GM13976 (cell line): ENCODE measurements at places on chromosomes 11 and 22.

DNA sequence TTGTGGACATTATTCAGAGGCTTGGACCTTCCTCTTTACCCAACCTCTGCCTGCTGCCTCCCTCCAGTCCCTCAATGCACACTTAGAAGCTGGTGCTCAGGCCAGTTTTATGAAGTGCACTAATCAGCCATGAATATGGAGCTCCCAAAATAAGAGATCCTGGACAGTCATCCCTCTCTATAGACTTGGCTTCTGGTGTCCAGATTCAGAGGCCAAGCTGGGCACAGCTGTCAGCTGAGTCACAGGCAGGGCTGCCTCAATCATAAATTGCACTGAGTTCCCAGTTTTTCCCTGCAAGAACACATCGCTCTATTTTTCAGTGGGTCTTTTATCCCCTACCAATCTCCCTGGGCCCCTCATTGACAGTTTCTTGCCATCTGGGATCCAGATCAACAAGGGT, 161.7 kb upstream of the CADM1 start:
- DNase-seq = no peak

DNA sequence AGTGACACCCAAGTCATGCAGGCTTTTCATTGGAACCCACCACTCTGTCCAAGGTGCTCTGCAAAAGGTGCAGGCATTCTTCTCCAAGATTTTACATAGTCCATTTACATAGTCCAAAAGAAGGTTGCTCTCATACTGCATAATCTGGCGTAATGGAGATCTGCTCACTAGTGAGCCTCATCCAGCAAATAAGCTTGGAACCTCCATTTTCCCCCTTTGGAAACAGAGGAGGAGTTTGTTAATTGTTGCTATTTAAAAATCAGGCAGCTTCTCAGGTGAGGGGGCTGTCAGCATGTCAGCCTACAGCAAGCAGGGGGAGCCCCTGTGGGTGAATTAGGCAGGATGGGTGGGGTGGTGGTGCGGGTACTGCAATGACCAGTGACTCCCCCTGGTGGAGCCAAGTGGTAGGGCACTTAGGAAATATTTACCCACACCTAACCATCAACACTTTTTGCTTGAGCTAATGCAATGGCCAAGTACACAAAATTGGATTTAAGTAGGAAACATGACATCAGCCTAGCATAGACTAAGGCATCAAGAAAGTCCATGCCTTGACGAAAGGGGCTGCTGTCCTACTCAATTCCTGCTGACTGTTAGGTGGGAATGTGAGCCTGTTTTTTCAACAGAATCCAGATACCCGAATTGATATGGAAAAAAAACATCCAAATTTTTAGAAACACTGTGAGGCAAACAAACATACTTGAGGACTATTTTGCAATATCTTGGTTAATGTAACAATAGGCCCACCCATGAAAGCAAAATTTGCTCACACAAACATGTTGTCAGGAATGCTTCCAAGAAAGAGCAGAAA, 64.5 kb downstream of the AMBRA1 start:
- peak; percentile 85 for DNase-seq

- DNase-seq = no peak
Observed at GRCh38 chr11:19679952-19680828, 32.4 kb upstream of the NAV2 start.

DNA sequence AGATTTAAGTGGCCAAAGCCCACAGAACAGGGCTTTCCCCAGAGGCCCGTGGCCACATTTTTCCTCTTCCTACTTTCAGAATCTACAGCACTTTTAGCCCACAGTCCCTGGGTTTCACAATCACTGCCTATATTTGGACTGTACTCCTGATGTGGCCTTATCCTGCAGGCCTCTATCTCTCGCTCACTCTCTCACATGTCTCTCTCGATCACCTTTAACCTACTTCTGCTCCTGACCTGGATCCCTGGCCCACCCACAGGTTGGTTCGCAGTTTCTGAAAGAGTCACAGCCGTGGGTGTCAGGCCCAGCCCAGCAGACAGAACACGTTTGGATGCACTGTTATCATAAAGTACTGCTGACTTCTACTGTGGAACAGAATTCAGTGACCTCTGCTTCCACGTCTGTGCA, 55.5 kb downstream of the LARGE1 start:
- DNase-seq = peak; percentile 53

GRCh38 chr11:126790550-126791081, 210.0 kb downstream of the KIRREL3 start:
- DNase-seq = no peak

GRCh38 chr11:66548774-66549630, 2.3 kb downstream of the ACTN3 start:
- no peak for DNase-seq

DNA sequence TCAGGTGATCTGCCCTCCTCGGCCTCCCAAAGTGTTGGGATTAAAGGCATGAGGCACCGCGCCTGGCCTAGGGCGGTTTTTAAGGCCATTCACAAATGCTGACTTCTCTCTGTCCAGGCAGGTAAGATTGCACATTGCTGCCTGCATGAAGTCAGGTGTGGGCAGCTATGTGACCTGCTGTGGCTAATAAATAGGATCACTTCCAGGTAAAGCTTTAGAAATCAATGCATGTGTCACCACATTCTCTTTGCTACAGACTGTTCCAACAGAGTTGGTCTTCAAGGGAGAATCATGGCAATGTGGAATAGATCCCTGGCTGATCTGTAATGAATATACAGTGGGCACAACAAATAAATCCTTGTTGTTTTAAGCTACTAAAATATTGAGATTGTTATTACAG, 260.3 kb upstream of the PITPNB start:
- no peak for DNase-seq

DNA sequence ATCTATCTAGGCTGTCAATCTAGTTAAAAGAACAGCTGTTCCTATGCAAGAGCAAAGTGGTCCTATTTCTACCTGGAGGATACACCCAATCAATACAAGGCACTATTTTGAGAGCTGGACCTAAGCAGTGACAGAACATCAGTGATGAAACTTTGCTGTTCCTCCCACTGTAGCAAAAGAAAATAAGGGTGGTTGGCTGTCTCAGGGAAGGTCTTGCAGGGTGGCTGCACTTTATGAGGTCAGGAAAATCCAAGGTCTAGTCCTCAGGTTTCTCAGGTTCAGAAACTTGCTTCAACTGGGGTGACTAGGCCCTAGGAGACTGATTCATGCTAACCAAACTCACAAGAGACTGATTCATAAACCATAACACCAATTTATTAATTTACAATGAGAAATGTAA, 11.6 kb downstream of the CPSF7 start:
- no peak for DNase-seq

DNA sequence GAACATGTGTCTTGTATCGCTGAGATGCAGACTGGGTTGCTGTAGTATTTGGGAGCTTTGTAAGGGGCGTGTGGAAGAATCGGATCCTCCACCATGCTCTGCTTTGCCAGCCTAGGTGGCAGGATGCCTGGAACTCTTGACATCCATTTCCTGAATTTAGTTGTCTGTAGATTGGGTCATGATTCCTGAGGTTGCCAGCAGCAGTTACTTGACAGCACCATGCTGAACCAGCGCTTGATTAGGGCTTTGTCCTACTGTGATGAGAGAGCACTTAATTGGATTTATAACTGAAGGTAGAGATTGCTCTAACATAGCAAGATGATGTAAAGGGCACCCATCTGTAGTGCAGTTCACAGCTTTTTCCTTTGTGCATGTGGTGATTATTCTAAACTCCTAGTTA, 75.6 kb upstream of the HORMAD2 start:
- DNase-seq = no peak

- DNase-seq = no peak
Observed at GRCh38 chr11:59854871-59855270, 9.6 kb upstream of the CBLIF start.

- peak; percentile 40 for DNase-seq
Observed at GRCh38 chr11:35146074-35146521, 7.1 kb downstream of the CD44 start.

DNA sequence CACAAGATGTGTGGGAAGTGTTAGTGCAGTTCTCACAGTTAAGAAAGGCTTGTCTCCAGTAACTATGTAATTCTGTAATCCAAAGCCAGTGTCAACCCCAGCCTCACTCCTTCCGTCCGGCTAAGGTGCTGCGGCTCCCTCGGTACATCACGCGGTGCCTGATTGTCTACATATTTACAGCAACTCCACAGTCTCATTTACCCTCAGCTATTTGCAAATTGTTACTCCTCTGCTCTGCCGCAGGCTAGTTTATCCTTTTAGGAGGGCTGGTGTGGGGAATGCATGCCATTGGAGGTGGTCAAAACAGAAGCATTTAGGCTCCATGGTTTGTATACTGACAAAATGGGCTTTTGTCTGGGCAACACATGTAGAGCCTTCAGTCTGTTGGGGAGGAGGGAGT, 358.3 kb downstream of the METTL15 start:
- no peak for DNase-seq

DNA sequence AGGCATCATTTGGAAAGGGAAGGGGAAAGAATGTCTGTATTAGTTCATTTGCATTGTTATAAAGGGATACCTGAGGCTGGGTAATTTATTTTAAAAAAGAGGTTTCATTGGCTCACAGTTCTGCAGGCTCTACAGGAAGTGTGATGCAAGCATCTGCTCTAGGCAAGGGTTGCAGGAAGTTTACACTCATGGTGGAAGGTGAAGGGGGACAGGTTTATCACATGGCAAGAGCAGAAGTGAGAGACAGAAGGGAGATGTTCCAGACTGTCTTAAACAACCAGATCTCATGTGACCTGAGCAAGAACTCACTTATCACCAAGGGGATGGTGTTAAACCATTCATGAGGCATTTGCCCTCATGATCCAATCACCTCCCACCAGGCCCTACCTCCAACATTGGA, 90.6 kb downstream of the CCDC83 start:
- DNase-seq = no peak

DNA sequence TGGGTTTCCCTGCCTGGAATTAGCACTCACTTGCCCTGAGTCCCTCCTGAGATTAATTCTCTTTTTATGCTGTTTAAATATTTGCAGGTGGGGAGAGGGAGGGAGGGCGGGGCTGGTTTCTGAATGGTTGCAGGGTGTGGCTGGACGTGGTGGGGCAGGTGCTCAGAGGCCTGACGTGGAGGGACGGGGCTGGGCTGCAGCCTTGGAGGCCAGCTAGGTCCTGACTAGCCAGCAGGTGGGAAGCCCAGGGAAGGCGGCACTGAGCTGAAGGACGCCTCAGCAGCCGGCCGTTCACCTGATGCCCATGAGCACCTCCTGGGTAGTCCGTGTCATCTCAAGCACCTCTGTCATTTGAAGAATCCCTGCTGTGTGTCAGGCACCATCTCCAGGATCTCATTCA, 21.3 kb downstream of the SGSM1 start:
- no peak for DNase-seq

- DNase-seq = no peak
Observed at GRCh38 chr22:21710156-21710555, 25.4 kb downstream of the YPEL1 start.

- DNase-seq = no peak
Observed at GRCh38 chr11:27558401-27558800, 51.8 kb upstream of the LIN7C start.

GRCh38 chr11:96014217-96014616, 90.3 kb upstream of the MTMR2 start:
- no peak for DNase-seq

DNA sequence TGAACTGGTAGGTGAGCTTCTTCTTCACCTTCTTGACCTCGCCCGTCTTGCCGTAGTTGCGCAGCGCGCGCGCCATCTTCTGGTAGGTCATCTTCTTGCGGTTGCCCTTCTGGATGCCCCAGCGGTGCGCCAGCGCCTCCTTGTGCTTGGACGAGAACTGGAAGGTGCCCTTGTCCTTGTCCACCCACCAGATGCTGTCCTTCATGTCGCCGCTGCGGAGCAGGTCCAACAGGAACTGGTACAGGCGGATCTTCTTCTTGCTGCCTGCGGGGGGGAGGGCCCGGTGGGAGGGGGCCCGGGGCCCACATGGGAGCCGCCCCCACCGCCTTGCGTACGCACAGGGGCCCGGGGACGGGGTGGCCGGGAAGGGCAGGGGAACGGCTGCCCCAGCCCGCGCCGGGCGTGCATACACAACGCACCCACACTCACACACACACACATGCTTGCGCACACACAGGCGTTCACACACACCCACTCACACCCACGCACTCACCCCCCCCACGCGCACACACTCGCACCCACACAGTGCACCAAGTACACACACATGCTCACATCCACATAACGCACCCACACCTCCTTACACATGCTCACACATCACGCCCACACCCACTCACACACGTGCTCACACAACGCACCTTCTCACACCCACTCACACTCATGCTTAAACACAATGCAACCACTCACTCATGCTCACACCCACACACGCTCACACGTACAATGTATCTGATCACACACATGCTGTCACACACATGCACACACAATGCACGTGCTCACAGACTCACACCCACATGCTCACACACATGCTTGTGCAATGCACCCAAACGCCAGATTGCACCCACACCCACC, 3.0 kb upstream of the MYBPC3 start:
- no peak for DNase-seq

GRCh38 chr11:69513663-69514224, 32.3 kb downstream of the LINC01488 start:
- no peak for DNase-seq

DNA sequence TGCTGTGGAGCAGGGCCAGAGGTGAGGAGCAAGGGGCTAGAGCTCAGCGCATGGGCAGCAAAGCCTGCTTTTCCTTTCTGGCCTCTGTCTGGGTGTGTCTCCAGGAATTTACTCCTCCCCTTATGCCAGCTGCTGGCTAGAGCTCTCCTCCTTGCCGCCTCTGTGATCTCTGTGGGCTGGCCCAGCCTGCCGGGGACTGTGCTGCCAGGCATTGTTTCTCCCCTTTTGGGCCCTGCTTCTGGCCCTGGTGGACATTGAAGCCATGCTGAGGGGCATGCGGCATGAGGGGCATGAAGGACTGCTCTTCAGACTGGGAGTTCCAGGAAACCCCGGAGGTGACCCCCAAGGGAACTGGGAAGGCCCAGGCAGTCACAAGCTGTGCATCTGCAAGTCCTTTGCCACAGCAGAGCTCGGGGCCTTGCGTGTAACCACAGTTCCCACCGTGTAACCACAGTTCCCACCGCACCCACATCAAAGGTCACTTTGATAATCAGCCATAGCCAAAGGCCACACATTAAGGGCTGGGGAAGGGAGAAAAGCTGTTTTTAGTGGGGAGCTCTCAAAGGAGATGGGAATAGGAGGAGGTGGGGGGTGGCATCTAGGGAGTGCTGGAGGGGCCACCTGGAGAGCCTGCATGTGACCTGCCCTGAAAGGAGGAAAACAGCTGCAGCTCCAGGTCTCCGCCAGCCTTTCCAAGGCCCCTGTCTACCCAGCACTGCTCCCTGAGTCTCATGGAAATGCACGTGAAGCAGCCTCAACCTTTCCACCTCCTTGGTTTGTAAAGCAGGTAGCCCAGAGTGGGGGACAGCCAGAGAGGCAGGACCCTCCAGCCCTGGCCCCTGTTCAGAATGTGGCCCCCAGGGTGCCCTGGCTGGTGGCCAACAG, 62.3 kb downstream of the PPFIBP2 start:
- peak; percentile 36 for DNase-seq

- no peak for DNase-seq
Observed at GRCh38 chr11:118897721-118898310, 14.1 kb downstream of the CXCR5 start.
